ENCODE measurements at places on chromosomes 3 and 15. TPM values are rescaled to one million over a fixed set of nuclear protein-coding genes. Genes with fewer than 3 reads are reported as not detected.

SSR3 gene
- total RNA-seq, result 94.5 TPM

RAB6B gene
- 222 TPM for total RNA-seq

RARB gene
- total RNA-seq, result 1.2 TPM

DNA sequence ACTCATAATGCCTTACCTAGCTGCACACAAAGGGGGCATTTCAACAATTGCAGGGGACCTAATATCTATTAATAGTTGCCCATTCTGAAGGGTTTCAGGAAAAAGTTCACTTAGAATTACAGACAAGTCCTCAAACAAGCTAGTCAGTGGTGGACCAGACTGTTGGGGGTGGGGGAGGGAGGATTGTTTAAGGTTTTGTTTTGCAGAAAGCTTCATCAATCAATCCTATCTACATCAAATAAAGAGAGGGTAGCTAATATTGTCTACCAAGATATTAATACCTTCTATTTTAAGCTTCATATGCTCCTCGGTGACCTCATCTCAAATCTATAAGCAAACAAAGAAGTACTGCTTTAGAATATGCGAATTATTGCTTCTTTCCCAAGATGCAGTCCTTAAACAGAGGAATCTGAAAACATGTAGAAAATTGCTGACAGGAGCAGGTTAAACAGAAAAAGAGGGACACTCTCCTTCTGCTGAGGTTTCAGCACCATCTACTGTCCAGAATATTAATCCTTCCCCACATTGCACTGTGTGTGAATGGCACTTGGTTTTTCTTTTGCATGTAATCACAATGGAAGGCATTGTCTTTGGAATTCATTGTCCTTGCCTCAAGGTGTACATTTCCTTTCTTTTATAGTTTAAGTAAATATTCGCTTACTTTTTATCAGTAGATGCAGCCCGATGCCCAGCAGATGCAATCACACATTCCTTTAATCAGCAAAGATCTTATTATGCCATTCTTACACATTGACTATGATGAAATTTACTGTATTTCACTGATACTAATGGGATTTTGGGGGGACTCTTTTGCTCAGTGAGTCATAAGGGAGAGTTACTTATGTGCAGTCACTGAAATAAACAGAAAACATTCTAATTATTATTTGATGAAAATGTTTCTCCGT, 94.7 kb downstream of the IL5RA start:
- H3K4me3 ChIP-seq, result no peak overlapping the region
- H3K36me3 ChIP-seq, result no peaks in the 10 kb centered on the region
- no peak overlapping the region for H3K27ac ChIP-seq

- no peak overlapping the region for H3K27ac ChIP-seq
- H3K27me3 ChIP-seq, result no peaks in the 10 kb centered on the region
- no peak for DNase-seq
- H3K4me1 ChIP-seq, result peaks cover 49% of the 10 kb centered on the region
- peaks cover 7% of the 10 kb centered on the region for H3K36me3 ChIP-seq
Measured at GRCh38 chr15:85408270-85408746, 27.9 kb downstream of the AKAP13 start.

GRCh38 chr3:66554178-66554577, 53.4 kb upstream of the LRIG1 start:
- H3K27ac ChIP-seq, result no peak overlapping the region
- peaks cover 14% of the 10 kb centered on the region for H3K4me1 ChIP-seq
- H3K36me3 ChIP-seq, result peaks cover 4% of the 10 kb centered on the region
- DNase-seq, result no peak

All from glutamatergic neuron (in vitro differentiated cells).